ENCODE measurements at places on chromosomes 4 and X.

- DNase-seq, result no peak
These were observed 58.4 kb upstream of the STS start for GRCh38 chrX:7088968-7089615.

- no peak for DNase-seq
These were observed 32.8 kb downstream of the VCX2 start for GRCh38 chrX:8138252-8138651.

- no peak for DNase-seq
These were observed 60.6 kb downstream of the ANXA10 start for GRCh38 chr4:168152837-168153500.

- DNase-seq, result no peak
These were observed 419.6 kb upstream of the RASGEF1B start for GRCh38 chr4:81891005-81891996.

DNA sequence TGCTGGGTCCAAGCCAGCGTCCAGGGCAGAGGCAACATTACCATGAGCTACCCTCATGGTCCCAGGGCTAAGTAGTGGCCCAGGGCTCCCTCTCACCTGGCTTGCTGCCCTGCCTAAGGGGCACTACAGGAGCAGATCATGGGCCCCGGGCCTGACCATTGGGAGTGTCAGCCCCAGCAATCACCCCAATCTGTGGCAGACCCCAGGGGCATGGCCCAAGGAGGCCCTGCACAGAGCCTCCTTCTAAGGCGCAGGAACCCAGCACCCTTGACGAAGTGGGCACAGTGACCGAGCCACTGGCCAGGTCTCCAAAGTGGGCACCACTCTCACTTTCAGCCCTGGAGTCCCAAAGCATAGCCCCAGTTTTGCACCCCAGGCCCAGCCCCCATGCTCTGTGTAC lies 667.1 kb downstream of the SH3BGRL start:
- DNase-seq, result no peak

GRCh38 chrX:142089193-142089592 lies 115.9 kb downstream of the MAGEC2 start:
- DNase-seq, result no peak

GRCh38 chr4:81876106-81876505 lies 404.4 kb upstream of the RASGEF1B start:
- DNase-seq, result no peak

- no peak for DNase-seq
These were observed 37.7 kb upstream of the OCIAD2 start for GRCh38 chr4:48944252-48944651.

DNA sequence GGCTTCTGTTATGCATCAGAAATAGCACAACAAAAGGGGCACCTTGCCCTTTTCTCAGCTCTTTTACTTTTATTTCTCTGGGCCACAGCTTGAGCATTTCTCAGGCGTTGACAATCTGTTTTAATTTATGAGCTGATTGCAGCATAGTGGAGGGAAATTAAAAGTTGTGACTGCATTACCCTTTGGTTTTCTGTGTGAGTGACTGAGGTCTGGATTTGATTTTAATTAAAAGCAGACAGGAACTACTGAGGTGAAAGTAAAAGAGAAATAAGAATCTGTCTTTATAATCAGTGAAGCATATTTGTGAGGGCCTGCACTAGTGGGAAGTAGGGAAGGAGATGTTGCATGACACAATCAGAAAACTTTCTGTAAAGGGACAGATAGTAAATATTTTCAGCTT lies 43.4 kb upstream of the GEMIN8 start:
- DNase-seq, result no peak

DNA sequence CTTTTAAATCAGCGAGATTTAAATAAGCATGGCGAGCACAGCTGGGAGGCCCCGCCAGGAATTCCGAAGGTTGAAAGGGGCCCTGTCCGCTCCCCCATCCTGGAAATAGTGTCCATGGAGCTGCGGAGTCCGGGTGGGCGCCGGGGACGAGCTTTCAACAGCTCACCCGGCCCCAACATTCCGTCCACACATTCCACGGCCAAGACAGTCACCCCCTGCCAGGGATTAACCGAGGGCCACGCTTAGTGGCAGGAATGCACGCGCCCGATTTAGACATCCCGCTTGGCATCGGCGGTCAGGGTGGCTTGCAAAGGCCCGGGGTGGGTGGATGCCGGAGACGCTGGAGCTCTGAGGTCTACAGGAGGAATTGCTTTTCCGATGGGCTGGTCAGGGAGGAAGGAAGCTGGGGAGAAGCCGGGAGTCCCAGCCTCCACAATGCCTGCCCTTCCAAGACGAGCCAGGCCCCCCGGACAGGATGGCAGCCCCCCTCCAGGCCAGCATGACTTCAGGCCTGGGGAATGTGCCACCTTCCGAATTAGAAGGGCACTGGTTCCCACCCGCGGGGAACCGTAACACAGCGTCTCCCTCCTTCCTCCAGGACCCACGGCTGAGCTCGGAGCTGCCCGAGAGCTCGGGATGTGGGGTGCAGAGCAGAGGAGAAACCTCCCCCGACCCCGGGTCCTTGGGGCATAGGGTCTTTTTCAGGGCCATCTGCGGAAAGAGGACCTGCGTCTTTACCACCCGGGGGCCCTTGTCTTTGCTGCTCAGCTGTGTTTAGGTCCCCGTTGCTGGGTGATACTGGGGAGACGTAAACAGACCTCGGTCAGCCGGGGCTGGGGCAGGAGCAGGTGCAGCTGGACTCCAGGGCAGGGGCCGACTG lies 26.9 kb upstream of the PPP2R3B start:
- peak; percentile 64 for DNase-seq

- no peak for DNase-seq
These were observed 9.9 kb downstream of the CENPC start for GRCh38 chr4:67535280-67535840.

DNA sequence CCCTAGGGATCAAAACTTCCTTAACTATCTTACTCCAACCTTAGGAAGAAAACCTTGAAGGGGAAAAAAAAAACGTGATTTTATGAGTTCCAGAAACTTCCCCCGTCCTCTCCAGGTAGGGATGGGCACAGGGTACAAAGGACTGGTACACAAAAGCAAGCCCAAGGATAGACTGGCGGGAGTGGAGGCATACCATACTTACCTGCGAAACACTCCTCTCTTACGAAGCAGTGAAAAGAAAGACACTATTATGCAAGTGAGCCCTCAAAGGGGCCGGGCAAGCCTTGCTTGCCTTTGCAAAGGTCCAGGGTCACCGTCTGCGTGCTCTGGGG lies 651 bp downstream of the TSPAN6 start:
- no peak for DNase-seq

GRCh38 chr4:70737006-70737405 lies 15.2 kb downstream of the RUFY3 start:
- DNase-seq, result no peak

DNA sequence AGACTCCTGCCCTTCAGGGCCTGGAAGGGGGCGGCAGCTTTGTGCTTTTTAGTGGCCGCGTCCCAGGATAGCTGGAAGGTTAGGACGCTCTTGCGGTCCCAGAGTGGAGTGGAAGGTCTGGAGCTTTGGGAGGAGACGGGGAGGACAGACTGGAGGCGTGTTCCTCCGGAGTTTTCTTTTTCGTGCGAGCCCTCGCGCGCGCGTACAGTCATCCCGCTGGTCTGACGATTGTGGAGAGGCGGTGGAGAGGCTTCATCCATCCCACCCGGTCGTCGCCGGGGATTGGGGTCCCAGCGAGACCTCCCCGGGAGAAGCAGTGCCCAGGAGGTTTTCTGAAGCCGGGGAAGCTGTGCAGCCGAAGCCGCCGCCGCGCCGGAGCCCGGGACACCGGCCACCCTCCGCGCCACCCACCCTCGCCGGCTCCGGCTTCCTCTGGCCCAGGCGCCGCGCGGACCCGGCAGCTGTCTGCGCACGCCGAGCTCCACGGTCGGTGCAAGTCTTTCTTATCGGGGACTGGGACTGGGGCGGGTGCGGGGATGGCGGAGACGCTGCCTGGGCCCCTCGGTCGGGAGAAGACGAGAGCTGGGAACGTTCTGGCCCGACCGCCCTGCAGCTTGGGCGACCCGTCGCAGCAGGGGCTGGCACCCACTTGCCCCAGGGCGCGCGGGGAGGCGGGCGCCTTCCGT lies at the start of gene EDNRA:
EDNRA (plus strand) TSS at position 207 of the 686 bp plus-strand sequence. CDS start 4,585 bp downstream, outside the sequence.
- DNase-seq, result peak; percentile 48

DNA sequence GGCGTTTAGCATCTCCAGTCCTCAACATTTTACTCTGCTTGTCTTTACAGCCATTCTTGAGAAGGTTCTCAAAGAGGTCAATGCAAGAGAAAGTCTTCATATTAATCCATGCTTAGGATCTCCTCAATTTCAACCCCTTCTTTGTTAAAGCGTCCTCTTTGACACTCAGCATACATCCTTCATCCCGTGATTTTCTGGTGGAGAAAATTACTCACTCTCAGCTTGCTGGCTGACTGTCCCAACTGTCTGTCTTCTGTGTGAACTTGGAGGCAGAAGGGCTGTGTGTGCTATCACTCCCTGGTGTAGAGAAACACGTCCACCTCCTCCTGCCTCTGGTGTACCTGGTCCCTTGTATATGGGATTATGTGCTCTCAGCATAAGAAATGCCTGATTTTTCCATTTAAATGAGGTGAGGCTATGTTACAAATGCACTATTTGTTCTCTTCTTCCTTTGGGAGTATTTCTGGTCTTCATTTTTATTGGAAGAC lies 57.8 kb downstream of the GALNT7 start:
- DNase-seq, result no peak

DNA sequence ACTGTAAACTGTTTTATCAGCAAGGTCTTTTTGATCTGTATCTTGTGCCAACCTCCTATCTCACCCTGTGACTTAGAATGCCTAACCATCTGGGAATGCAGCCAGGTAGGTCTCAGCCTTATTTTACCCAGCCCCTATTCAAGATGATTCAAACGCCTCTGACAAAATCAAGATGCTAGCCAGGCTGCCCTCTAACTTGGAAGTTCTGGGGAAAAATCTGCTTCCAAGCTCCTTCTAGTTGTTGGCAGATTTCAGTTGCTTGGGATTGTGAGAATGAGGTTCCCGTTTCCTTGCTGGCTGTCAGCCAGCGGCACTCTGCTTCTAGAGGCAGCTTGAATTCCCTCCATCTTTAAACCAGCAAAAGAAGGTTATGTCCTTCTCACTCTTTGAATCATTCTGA lies 34.7 kb downstream of the LUZP4 start:
- DNase-seq, result peak; percentile 42

Data from left cardiac atrium (tissue), 4 donors.